ENCODE measurements at places on chromosomes 16 and 17.

GRCh38 chr17:81740395-81740961 is 28.4 kb downstream of the SLC25A10 start:
- DNase-seq, result no peak

DNA sequence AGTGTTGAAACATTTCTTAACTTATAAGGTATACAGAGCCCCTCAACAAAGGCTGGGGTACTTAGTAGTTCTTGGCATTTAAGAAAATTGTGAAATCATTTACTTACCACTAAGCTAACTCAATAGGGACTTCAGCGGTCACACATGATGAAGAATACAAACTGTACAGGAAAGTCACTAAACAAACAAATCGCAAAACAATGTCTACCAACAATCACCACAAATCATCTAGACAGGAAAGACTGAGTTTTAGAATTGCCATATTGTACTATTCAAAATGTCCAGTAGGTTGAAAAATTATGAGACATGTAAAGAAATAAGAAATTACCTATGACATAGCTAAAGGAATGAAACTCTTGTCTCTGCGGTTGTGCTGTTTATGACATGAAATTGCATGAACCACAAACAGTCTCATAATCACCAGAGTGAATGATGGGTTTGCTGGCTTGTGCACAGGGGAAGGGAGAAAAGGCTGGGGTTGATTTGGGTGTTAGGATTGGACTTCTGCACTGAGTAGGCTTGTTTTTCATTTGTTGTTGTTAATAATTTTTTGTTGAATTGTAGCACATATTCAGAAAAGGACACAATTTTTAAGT is 441.1 kb upstream of the MON1B start:
- DNase-seq, result no peak

DNA sequence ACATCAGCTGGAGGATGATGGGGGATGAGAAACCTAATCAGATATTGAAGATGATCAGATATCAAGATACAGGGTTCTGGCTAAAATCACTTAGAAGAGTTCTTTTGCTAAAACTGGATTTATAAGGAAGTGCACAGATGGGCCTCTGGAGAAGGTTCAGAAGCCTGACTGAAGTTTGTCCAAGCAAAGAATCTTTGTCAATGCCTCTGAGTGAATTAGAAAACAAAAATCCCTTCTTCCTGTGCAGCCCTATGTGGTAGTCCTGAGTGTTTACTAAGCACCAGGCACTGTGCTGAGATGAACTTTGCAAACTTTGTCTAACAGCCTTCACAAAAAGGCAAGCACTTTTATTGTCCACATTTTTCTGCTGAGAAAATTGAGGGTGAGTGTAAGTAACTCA is 11.4 kb upstream of the CENPV start:
- no peak for DNase-seq

DNA sequence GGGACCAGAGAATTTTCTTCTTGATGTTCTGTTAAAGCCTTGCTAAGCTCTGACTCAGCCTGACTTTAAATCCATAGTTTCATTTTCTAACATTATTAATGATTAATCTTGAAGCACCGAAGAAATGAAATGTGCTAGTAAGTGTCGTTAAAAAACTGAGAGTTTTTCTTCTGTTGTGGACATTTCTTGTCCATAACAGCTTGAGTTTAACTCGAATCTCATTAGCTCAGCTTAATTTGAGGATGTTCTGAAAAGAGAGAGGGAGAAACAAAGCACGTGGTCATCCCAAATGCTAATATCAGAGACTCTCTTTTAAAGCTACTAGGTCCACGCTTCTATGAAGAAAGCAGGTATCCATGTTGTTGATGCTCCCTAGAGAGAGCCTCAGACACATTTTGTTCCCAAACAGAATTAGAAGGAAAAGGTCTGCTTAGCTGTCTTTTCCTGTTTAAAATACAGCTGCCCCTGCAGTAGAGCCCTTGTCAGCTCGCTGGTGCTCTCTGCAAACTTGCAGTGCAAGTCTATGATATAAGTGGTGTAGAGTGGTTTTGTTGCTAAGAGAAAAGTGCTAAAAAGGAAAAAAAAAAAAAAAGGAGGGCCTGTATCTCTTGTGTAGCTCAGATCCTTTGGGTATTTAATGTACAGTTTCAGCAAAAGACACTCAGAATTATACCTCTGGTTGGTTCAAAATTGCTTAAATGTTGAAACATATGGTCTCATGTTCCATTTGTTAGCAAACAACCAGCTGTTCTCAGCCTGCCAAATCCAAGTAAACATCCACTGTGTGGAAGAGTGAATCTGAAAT is 191.1 kb upstream of the TBX2 start:
- DNase-seq, result no peak

- peak; percentile 89 for DNase-seq
Measured at GRCh38 chr17:1110862-1111598, 68.8 kb downstream of the ABR start.
